Epithelial cell of umbilical artery (primary cell): ENCODE measurements at places on chromosomes 6 and 20. TPM values are rescaled to one million over a fixed set of nuclear protein-coding genes. Genes with fewer than 3 reads are reported as not detected.

CSE1L gene
- 111 and 121 TPM in 2 replicates for total RNA-seq

SYCP2L gene
- total RNA-seq, result under 0.01 TPM in 1 of 2 replicates, not detected in the other

MLIP gene
- total RNA-seq, result 12.0 and 21.1 TPM in 2 replicates

ULBP2 gene
- total RNA-seq, result 6.8 and 9.6 TPM in 2 replicates

MYCT1 gene
- 127 and 133 TPM in 2 replicates for total RNA-seq

SLX4IP gene
- 1.9 and 4.3 TPM in 2 replicates for total RNA-seq

SRPK1 gene
- 96.5 and 117 TPM in 2 replicates for total RNA-seq

ACSS1 gene
- total RNA-seq, result 14.0 and 17.2 TPM in 2 replicates

C6orf58 gene
- total RNA-seq, result not detected in 2 replicates

CALHM5 gene
- total RNA-seq, result 9.1 and 11.4 TPM in 2 replicates

TGM3 gene
- total RNA-seq, result not detected in 2 replicates

RUNX2 gene
- total RNA-seq, result under 0.01 TPM in 1 of 2 replicates, not detected in the other

HDGFL1 gene
- total RNA-seq, result not detected in 2 replicates

MYLK4 gene
- 0.15 and 0.32 TPM in 2 replicates for total RNA-seq

STMND1 gene
- total RNA-seq, result not detected in 2 replicates

ARHGAP18 gene
- 98.8 and 111 TPM in 2 replicates for total RNA-seq
